ENCODE measurements at places on chromosomes 12 and 14.

GRCh38 chr14:65476273-65476941, 63.9 kb downstream of the FUT8 start:
- DNase-seq: no peak

- no peak for DNase-seq
Measured at GRCh38 chr12:94048757-94049156, 99.6 kb upstream of the PLXNC1 start.

DNA sequence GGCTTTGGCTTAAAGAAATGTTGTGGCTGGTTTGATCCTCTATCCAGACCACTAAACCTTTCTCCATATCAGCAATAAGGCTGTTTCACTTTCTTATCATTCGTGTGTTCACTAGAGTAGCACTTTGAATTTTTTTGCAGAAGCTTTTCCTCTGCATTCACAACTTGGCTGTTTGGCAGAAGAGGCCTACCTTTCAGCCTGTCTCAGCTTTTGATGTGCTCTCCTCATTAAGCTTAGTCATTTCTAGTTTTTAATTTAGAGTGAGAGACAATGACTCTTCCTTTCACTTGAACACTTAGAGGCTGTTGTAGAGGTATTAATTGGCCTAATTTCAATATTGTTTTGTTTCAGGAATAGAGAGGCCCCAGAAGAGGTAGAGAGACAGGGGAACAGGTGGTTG, 13.8 kb downstream of the KCNMB4 start:
- DNase-seq: no peak

DNA sequence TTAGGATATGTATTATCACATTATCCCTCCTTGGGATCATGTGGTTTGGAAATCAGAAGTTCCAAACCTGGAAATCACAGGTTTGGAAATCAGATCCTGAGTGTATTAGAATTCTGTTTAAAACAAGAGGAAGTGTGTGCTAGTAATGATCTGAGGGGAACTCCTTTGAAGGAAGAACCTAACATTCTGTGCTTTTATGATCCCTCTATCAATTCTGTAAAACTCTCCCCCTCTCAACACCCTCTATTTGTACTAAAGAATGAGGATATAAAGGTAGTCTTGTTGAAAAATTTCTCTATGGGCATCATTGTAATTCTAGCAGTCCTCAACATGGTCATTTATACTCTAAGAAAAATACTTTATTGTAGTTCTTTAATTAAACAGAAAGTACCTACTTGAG, 97.4 kb downstream of the SRGAP1 start:
- no peak for DNase-seq

- DNase-seq: no peak
Measured at GRCh38 chr12:94457311-94457710, 2.4 kb downstream of the CEP83 start.

- no peak for DNase-seq
Measured at GRCh38 chr14:43786066-43786762, 720.9 kb downstream of the FSCB start.

DNA sequence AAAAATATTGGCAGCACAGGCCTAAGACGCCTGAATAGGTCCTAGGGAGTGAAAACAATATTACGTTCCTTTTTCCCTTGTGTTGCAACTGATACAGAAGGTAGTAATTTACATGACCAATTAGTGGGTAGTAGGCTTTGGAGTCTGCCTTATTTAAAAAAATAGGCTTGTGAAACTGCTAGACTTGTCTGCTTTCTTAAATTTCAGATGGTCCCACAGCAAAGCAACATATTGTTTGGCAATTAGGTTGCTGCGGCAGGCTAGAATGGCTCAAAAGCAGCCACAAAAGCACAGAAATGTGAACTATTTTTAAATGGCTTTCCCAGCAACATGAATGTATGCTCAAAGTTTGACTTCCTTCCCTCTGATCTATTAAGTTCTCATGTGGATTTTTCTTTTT, 211.9 kb downstream of the TTC8 start:
- no peak for DNase-seq

GRCh38 chr12:106759526-106760183, 14.8 kb upstream of the RIC8B start:
- no peak for DNase-seq

GRCh38 chr12:123142921-123143735, 7.8 kb downstream of the PITPNM2 start:
- DNase-seq: no peak

DNA sequence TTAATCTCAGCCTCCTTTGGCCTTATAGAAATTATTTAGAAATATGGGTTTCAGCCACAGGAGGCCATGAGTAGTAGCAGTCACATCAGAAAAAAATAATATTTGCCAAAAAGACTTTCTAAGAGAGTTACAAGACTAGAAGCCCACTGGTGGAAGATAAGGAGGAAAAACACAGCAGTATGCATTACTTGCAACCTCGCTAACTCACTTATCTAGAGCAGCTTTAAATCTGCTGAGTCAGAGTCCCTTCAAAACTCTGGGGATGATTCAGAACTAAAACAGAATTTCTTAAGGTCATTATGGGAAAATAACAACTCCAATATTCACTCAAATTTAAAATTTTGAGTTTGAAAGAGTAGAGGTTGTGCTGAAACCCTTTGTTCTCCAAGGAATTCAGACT, 6.2 kb downstream of the OR4K17 start:
- no peak for DNase-seq

DNA sequence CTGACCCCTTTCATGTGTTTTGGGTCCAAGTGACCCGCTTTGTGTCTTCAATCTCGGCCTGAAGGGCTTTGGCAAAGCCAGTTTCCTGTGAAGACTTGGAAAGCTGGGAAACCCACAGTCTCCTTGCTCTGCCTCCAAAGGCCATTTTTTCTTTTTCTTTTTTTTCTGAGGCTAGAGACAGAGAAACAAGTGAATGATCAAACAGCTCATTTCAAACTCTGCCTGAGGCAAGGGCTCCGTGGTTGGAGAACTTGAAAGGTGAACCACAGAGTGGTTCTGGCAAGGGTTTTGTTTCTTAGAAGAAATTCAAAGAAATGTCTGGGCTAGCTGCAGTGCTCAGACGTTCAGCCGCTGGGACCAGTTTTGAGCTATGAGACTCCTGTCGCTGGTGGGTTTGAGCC, 62.7 kb downstream of the ERH start:
- DNase-seq: peak; percentile 24

DNA sequence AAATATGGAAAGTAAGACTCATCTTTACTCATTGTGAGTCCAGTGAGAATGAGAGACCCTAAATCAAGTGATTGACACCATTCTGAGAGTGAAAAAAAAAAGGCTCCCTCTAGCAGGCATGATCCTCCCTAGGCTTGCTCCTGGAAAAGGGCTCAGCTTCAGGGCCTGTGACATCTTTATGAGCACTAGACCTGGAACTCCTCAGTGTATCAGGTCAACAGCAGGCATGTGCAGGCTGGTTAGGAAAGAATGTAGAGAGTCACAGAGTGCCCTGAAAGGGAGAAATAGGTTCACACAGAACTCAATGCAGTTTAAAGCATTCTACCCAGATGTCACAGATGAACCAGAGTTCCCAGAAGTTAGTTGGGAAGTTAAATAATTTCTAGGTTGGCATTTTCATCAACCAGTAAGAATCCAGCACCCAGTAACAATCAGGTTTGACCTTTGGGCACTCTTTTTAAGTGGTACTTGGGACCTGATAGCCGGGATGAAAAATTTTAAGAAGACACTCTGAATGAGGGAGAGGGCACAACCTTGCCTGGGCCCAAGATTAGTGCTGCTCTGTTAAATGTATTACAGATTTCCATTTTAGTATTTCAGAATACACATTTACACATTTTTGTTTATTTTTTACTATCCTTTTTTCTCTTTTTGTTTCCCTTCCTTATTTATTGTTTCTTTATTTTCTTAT, 828.8 kb downstream of the C12orf50 start:
- no peak for DNase-seq

- no peak for DNase-seq
Measured at GRCh38 chr14:92093320-92093719, 13.1 kb downstream of the ATXN3 start.

GRCh38 chr12:75047885-75048525, 161.6 kb downstream of the KCNC2 start:
- no peak for DNase-seq

DNA sequence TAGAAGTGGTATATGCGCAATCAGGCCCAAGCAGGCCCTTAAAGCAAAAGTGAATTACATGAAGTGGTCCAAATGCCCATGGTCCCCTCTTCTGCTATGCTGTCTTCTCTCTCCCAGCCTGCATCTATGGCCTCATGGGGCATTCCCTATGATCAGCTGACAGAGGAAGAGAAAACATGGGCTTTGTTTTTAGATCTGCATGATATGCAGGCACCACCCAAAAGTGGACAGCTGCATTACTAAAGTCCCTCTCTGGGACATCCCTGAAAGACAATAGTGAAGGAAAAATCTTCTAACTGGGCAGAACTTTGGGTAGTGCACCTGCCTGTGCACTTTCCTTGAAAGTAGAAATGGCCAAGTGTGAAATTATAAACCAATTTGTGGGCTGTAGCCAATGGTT, 145.2 kb upstream of the ARID2 start:
- no peak for DNase-seq

DNA sequence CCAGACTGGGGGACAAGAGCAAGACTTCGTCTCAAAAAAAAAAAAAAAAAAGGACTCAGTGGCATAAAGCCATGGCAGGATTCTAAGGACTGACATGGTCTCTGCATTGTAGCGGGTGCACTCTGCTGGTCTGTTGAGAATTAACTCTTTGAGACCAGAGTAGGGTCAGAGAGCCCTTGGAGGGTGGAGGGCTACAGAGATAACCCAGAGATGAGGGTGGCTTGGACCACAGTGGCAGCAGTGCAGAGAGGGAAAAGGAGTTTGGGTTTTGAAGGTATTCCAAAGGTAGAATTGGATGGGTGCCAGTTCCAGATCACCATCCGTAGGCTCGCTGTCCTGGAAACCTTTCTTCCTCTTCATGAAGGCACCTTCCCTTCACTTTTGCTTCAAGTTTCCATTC, 14.3 kb upstream of the DYNC1H1 start:
- DNase-seq: no peak

DNA sequence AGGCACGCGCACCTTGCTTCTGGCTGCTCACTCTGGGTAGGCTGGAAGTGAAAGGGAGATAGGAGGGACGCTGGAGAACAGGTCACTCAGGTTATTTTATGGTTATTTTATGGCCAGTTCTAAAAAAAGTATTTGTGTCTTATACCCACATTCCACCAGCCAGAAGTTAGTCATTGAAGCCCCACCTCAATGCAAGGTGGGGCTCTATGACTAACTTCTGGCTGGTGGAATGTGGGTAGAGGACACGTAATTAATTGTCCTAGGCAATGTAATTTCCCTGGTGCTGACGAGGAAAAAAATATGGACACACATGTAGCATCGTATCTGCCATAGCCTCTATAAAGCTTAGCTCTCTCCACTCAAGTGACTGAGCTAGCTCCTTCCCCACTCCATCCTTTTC, 104.9 kb downstream of the PDZRN4 start:
- no peak for DNase-seq

DNA sequence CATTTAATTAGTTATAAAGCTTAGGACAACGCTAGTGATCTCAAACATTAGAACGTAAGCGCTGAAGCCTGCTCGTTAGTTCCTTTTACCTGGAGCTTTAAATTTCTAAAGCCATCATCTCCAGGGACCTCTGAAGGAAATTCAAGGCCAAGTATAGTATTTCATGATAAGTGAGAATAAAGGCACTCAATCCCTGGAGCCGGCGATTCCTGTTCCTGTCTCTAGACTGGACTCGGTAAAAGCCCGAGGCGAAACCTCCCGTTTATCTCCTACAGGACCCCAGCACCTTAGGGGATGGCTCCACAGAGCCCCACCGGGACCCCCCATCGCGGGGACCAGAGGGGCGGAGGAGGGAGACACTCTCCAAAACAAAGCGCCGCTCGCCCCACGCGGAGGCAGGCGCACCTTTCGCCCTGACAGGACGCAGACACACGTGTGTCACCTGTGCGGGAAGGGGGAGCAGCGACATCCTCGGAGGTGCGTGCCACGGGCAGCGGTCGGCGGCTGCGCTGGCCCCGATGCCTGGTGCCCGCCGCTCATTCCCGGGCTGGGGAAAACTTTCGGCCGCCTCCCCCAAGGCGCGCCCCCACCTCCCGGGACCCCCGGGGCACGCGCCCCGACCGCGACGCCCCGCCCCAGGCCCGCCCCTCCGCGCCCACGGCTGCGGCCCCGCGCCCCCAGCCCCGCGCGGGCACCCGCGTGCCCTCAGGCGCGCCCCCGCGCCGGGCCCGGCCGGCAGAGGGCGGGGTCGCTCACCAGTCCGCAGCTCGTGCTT, 678 bp downstream of the RPS6KA5 start:
- no peak for DNase-seq

GRCh38 chr12:15530361-15530760, 208.1 kb downstream of the PTPRO start:
- no peak for DNase-seq

- no peak for DNase-seq
Measured at GRCh38 chr14:62206456-62206855, 444.2 kb downstream of the SNAPC1 start.

DNA sequence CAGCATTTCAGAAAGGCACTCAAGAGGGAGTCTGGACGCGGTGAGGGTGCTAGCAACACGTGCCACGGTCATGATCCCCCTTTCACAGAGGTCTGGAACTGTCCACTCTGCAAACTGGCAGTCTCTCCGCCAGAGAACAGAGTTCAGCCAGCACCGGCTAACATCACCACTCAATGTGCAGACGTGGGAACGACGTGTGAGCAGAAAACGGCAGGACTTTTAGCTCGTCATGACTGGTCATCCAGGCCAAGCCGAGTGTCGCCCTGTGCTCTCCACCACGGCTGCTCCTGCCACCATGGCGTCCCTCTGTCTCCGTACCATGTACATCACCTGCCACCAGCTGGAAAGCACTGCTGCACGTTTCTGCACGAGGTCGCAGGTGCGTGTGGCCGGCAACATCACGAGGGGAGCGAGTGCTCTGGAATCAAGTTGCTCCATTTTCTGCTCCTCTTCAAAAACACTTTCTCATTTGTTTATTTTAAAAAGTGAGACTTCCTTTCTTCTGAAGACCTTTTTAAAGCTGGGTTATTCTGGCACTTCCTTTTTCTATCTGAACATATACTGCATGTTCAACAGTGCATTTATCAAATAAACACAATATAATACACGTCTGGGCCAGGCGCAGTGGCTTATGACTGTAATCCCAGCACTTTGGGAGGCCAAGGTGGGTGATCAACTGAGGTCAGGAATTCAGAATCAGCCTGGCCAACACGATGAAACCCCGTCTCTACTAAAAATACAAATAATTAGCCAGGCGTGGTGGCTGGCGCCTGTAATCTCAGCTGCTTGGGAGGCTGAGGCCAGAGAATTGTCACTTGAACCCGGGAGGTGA, 28.0 kb downstream of the SLC15A4 start:
- no peak for DNase-seq

DNA sequence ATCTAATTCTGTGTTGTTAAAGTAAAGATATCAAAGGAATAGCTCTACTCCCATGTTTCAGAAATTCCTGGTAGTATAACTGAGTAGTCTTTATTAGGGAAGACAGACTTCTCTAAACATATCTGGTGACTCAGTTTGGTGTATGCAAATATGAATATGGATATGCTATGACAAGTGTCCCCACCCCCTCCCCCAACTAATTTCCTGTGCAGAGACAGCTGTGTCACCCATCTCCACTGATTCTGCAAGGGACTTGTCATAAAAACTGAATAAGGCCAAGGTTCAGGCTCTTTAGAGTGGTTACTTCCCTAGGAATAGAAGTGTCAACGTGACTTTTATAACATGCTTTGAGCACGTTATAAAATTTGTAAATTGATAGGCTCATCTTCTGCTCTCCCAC, 429.1 kb downstream of the DAD1 start:
- DNase-seq: no peak

Measured in putamen (tissue), 1 donor.